ENCODE measurements at places on chromosomes 2 and 18. TPM values are rescaled to one million over a fixed set of nuclear protein-coding genes. Genes with fewer than 3 reads are reported as not detected.

Gene ADGRF3
- polyA plus RNA-seq, result 0.10 TPM

Gene UCN
- 2.8 TPM for polyA plus RNA-seq

- DNase-seq, result no peak
Measured at GRCh38 chr2:19073522-19073921, 284.9 kb downstream of the OSR1 start.

- no peak for DNase-seq
Measured at GRCh38 chr18:43720041-43720440, 442.8 kb upstream of the SYT4 start.

DNA sequence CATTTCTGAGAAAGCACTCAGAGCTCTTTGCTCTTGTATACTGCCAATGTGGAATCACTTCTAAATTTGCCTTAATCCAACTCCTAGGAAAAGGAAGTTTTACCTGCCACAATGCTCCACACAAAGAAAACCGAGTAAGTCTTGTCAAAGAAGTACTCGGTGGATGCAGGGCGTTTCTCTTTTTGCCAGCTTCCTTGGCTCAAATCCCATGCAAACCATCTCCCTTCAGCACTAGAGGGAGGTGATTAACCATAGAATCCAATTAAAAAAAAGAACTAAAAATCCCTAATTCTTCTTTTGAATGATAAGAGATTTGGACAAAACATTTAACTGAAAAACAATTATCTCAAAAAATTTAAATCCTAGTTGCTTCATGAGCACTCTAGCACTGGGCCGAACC, 129.0 kb downstream of the RPRM start:
- DNase-seq, result no peak

DNA sequence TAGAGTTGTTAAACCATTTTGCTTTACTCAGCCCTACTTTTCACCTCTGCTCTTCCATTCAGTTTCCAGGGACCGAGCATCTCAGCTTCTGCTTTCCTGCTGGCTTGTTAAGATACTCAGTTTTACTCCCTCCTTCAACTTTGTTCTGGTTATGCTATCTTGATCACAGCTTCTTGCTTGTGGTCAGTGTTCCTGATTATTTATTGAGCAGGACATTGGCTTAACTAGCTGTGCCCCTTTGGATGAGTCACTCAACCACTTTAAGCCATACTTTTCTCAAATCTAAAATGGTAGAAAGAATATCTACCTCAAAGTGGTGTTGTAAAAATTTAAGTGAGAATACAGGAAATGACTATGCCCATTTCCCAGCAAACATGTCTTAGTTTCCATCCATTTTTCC, 124.0 kb downstream of the KYNU start:
- DNase-seq, result no peak

Gene HYCC2
- polyA plus RNA-seq, result 1.2 TPM

DNA sequence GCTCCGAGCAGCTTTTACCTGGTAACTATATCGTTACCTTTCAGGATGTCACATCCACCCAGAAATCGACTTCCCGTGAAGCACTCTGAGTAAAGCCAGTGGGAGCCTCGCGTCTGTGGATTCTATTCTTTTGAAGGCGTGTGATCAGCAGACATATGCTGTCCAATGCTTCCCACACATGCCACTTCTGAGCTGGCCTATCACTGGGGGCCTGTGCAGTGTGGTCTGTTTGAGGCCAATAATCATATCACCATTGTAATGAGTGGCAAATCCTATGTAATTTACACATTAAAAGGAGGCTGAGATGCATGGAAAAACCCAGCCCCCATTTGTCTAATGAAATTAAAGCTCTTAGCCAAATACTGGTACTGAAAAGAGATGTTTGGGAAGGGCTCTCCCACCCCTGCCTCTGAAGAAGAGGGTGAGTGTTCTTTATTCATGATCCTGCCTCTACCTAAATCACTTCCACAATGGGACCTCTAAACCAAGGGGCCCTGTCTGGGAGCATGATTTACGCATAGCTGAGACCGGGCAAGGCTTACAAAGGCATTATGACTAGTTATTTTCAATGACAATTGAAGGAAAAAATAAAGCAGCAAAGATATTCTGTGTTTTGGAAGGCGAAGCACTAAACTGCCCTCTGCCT, 686.8 kb downstream of the ZEB2 start:
- no peak for DNase-seq
